Left ventricle myocardium superior (tissue), 1 donor: ENCODE measurements at places on chromosomes 1 and 21. TPM values are rescaled to one million over a fixed set of nuclear protein-coding genes. Genes with fewer than 3 reads are reported as not detected.

DNA sequence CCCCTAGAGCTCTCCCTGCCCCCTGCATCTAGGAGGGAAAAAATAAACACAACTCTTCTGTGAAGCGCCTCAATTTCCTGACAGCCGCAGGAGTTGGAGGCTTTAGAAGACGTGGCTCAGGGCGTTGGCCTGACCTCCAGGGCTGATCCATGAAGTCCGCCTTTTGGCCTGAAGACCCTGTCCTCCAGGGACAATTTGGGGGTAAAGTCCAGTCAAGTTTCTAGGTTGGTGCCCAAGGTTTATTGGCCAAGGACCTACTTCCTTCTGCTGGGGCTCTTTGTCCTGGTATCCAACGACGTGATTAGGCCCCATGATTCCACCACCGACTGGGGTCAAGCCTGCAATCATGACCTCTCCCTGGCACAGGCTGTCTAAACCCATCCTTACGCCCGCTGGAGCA lies 54.9 kb downstream of the PTPRF start:
- no peak for DNase-seq

DNA sequence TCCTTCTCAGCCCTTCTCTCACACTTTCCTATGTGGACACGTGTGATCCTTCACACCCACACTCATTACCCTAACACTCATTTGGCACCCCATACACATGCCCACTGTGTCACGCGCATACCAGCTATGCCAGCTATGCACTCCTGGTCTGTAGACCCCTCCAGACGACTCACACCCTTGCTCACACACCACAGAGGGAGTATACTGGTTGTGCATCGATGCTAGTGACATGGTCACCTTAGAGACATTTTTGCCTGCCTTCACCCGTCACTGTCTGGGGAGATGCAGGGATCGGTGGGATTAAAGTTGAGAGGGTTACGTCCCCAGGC lies 8.3 kb upstream of the PPM1J start:
- no peak for DNase-seq

Gene HIVEP3
- 6.5 TPM for total RNA-seq

Gene PGLYRP4
- not detected for total RNA-seq

GRCh38 chr1:2985067-2985561 lies 36.2 kb upstream of the ACTRT2 start:
- DNase-seq = no peak

DNA sequence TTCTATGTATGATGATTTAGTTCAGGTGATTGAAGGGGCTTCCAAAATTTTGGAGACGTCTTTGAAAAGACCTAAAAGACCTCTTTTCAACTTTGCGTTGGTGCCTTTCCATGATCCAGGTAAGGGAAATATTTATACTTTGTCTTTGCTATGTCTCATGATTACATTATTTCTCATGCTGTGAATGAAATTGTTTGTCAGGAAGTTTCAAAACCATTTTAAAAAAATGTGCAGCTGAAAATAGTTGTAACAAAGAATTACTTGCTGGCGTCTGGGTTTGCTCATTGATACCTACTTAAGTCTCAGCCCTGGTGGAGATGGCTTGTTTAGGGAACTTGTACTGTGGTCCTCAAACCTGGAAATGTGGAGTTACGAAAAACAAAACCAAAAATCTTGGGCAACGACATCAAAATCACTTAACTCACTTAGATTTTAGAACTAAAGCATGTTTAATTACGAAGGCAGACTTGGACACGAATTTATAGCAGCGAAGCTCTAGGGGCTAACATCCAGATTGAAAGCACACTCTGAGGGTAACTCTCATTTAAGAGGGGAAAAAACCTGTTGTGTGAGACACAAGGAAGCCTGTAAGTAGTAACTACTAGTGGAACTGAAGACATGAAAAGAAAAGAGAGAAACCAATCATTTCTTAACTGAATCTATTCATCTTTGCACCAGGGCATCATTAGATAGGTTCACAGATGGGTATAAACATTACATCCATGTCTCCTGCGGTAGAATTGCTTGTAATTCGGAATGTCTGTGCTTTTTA lies 924 bp downstream of the HMCN1 start:
- DNase-seq = no peak

DNA sequence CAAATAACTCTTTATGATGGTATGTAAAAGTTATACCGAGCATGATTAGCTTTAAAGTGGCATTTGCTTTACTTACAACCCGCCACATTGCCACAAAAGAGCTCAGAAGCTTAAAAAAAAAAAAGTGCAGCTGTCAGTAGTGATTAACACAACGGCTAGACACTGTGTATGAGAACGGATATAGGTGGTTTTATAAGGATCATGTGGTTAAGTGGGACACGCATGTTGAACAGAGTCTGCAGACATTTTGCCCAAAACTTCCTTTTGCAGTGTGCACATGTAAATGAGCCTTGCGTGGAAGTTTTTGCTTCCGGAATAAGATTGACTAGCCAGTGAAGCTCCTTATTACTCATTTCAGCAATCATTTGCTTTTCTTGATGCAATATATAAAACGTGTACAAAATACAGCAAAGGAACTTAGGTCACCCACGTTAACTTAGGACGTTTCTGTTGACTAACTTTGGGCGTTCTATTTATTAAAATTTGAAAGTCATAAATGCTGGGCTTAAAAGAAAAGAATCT lies 58.7 kb upstream of the RGS1 start:
- DNase-seq = no peak

Gene NMNAT1
- 20.8 TPM for total RNA-seq

Gene OXCT2
- total RNA-seq = 0.77 TPM
